ENCODE measurements at places on chromosomes 5 and 9.

- DNase-seq = no peak
These were observed 71.6 kb downstream of the PCDH1 start for GRCh38 chr5:141806626-141807025.

GRCh38 chr9:126690431-126691051 lies 76.8 kb downstream of the LMX1B start:
- DNase-seq = peak; percentile 13

DNA sequence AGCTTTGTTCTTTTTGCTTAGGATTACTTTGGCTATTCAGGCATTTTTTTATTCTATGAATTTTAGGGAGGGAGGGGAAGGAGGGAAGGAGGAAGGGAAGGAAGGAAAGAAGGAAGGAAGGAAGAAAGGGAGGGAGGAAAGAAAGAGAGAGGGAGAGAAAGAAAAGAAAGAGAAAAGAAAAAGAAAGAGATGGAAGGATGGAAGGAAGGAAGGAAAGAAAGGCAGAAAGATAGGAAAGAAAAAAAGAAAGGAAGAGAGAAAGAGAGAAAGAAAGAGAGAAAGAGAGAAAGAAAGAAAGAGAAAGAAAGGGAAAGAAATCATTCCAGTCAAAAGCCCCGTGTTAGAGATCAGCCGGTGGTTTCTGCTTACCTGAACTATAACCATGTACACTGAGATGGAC lies 20.8 kb upstream of the NKD2 start:
- DNase-seq = no peak

DNA sequence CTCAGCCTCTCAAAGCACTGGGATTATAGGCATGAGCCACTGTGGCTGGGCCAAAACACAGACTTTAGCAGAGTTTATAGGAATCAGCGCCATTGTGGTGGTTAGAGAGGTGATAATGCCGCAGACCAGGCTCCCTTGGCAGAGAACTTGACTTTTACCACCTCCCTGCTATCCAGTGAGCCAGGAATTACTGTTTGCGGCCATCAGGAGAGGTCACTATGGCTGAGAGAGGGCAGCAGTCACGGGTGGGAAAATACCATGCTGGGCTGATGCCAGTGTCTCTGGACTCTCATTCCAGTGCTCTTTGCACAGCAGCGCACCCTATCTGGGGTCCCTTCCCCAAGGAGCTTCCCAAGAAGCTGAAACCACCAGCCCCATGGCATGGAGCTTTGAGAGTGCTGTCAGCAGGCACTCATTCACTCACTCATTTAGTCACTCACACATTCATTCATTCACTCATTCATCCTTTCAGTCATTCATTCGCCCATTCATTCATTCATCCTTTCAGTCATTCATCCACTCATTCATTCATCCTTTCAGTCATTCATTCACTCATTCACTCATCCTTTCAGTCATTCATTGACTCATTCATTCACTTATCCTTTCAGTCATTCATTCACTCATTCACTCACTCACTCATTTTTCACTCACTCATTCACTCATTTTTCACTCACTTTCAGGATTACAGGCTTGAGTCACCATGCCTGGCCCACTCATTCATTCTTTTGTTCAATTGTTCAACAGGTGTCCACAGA lies 27.3 kb upstream of the RNU6ATAC start:
- no peak for DNase-seq

DNA sequence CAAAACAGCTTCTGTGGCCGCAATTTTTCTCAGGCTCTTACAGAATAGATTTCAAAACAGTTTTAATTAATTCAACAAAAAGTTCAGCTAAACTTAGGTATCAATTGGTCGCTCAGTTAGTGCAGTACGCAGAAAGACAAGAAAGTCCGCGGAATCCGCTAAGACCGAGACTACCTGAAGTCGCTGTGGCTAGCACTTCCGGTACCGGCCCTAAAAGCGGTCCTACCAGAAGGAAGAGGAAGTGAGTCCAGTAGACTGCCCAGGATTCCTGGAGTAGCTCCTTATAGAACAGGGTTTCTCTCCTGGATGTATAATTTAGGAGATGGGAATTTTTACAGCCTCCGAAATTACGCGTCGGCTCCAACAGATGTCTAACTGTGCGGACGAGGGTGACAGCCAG lies 16.6 kb upstream of the PCDHB2 start:
- DNase-seq = no peak

DNA sequence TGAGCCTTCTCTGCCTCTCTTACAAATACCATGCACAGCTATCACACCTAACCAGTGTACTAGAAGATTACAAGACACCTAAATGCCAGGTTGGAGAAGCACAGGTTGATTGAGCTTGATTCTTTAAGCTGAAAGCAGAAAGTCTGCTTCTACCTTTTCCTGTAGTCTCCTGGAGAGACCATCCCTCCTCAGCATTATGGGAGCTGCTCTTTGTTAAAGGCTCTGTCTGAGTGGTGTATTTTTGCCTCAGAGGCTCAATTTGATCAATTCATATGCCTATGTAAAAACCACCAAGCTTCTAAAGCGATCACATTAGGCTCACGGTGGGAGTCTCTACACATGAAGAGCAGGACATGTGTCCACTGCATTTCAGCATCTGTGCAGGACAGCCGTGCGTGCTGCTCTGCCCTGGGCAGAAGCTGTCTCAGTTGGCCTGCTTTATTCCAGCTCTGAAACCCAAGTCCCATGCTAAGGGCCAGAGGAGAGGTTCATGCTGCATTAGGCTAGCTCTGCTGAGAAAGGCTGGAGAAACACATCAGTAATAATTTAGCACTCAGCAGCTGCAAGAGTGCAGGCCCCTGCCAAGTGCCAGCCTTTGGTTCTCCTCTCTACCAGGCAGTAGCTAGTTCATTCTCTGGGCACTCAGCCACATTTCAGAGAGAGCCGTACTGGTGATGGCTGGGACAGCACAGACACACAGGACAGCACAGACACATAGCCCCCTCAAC lies 41.7 kb downstream of the TMEM167A start:
- DNase-seq = no peak
